ENCODE measurements at places on chromosomes 12 and 14.

DNA sequence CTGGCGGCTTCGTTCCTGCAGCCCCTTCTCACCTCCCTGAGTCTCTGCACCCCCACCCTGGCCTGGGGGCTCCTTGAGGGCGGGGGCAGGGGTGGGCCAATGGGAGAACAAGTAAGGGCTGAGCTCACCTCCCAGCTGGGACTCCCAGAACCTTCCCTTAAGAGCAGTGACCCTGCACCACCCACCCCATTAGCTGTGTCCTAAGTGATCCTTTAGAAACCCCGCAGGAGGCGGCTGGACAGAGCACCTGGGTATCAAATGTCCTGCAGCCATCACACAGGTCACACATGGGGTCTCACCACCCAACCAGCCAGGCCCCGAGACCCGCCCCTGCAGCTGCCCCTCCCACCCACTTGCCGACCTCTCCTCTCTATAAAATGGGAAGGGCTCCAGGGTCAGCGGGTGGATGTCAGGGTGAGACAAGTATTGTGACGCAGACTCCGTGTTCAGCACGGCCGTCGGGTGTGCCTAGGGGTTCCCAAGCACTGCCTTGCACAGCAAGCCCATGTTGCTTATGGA is 151.2 kb upstream of the C14orf180 start:
- no peak for DNase-seq

GRCh38 chr12:100433701-100434100 is 40.0 kb upstream of the NR1H4 start:
- no peak for DNase-seq

GRCh38 chr12:125652681-125653080 is 587.4 kb downstream of the AACS start:
- DNase-seq, result no peak

DNA sequence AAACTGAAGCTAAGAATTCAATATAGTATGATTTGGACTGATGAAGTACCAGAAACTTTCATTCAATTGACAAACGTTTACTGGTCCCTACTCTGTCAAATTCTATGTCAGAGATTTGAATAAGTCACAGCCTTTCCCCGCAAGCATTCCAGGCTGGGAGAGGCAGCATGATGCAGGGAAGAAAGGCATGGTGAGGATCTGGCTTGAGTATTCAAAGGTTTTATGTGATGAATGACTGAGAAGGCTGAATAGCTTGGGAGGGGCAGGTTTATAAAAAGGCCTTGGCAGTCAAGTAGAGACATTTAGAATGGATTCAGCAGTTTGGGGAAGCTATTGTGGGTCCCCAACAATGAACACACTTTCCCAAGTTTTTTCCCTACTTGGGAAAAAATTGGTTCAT is 431.8 kb downstream of the DPF3 start:
- DNase-seq, result no peak

DNA sequence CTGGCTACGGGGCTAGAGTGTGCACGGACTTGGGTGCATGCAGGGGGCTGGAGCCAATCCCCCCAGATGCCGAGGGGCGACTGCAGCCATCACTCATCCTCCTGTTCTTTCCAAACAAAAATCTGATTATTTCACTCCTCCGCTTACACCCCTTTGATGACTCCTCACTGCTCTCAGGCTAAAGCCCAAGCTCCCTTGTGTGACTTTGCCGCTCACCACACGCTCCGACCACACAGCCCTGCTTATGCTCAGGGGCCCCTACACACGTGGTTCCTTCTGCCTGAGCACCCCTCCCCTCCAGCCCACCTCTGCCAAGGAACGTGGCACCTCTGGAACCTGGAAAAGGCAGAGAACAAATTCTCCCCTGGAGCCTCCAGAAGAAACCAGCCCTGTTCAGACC is 13.7 kb downstream of the CHFR start:
- no peak for DNase-seq

DNA sequence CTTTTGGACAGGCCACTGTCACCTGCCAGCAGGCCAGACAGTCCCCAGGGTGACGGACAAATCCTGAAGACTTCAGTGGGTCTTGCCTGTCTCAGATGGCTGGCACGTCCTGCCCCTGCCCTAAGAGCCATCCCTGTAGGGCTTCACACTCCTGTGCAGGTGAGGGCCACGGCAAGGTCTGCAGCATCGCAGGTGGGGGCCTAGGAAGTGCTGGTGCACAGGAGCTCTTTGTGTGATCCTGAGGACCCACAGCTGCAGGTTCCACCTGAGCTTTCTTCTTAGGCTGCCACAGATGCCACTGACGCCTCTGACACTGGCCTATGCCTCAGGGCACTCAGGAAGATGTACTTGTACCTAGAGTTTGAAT is 108.5 kb upstream of the FKBP4 start:
- no peak for DNase-seq

- DNase-seq, result no peak
These were observed 12.7 kb downstream of the PROX2 start for GRCh38 chr14:74863274-74863673.
